ENCODE measurements at places on chromosomes 7 and 10.

DNA sequence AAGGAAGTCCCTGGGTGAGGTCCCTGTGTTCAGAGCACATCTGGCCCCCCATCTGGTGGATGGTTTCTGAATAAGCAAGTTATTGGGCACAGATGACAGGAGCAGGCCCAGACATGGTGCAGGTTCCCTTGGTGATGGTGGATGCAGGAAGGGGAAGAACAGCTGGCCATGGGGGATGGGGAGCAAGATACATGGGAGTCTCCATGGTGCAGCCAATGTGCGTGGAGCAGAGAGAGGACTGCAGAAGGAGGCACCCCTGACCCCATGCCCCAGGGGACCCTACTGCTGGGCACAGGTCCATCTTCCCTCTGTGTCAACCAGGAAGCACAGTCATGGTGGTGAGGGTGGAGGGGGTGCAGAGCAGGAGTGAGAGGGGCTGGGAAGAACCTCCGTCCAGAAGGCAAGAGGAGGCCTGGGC is 43.8 kb upstream of the RABGEF1 start:
- peak; percentile 27 for DNase-seq

DNA sequence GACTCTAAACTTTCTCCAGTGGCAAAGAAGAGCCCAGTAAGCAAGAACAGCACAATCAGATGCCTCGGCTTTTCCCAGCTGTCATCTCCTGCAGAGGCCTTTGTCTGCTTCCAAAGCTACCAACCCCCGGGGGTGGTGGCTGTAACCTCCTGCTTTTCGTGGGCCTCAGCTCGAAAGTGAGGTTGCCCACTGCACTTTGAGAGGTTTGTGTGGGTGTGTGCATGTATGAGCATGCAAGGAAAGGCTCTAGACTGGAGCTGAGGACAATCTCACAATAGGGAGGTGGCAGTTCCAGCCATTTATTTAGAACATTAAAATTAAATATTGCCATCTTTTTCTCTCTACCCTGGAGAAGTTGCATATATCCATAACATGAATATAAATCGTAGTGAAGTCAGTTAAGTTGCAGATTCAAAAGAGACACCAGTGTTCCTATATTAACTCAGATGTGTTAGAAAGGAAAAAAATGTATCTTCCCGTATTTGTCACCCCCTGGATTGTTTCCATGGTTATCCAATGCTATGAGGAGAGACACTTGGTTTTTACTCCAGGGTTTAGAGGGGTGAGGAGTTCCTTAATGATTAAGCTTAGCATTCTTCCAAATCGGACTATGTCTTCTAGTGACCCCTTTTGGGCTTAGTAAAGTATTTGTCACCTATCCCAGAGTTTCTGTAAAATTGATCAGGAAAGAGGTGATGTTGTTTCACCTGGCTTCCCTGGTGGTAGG is 781.1 kb downstream of the INHBA start:
- DNase-seq = no peak

DNA sequence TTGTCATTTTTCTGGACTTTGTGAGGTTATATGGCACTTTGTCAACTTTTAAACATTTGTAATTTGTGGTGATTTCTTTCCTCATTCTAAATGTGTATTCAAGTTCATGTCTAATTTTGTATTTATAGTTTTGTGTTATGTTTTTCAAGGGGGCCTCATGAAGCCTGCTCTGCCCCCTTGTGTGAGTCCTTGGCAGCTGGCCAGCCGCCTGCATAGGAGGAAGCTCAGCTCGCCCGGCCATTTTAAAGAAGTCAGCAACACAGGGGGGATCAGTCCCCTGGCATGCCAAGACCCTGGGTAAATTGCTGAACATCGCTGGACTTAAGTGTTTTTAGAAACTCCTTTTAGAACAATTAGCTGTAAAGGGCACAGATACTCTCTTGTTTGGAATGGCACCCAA is 123.0 kb downstream of the ANLN start:
- no peak for DNase-seq

- DNase-seq = no peak
Measured at GRCh38 chr7:7671361-7671760, 30.8 kb downstream of the UMAD1 start.

- DNase-seq = no peak
Measured at GRCh38 chr7:43631559-43631958, 48.7 kb downstream of the STK17A start.

DNA sequence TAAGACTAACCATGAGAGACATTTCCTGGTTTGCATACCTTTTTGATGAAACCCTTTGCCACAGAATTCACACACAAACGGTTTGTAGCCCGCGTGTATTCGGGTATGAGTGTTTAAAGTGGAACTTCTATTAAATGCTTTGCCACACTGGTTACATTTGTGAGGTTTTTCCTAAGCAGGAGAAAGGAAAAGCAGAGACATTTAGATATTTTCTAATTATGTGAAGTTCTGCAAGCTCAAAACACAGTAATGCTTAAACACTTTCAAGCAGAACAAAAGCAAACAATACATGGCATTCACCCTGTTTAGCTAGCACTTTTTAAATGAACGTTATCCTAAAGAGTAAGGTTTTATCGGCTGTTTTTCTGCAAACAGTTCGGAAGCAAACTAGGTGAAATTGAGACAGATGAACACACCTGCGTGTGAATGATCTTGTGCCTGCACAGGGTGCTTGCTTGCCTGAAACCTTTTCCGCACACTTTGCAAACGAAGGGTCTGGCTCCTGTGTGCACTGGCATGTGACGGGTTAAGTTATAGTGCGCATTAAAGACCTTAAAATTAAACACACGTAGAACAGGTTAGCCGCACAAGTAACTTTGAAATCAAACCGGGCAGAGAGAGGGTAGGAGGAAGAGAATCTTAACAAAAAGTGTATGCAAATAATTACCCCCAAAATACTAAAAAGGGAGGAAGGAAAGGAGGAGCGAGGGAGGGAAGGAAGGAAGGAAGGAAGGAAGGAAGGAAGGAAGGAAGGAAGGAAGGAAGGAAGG is 1.6 kb downstream of the FEZF1 start:
- DNase-seq = no peak

DNA sequence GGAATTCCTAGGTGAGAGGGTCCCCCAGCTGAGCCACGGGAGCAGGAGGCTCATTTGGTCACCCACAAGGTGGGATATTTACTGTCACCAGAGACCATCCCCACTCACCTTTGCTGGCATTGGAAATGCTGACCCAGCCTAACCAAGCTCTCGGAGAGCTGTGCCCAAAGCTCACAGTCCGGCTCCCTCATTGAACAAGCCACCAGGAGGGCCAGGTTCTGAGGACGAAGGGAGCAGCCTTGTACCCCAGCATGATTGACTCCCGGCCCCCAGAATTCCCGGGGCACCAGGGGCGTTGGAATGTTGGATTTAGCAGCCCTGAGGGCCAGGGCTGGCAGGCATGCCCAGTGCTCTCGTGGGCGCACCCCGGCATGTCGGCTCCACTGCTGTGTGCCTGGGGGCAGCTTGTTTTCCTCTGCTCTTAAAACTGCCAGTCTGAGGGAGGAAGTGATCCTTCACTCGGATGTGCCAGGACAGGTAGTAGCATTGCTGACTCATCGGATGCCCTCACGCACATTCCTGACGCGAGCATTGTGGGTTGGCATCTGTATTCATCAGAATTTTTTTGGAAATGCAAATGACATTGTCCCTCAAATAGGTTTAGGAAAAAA is 23.3 kb downstream of the CLIP2 start:
- DNase-seq = no peak

GRCh38 chr7:17677408-17677807 is 262.9 kb downstream of the SNX13 start:
- DNase-seq = peak; percentile 64

- DNase-seq = no peak
Measured at GRCh38 chr10:71454347-71454746, 57.6 kb downstream of the CDH23 start.

DNA sequence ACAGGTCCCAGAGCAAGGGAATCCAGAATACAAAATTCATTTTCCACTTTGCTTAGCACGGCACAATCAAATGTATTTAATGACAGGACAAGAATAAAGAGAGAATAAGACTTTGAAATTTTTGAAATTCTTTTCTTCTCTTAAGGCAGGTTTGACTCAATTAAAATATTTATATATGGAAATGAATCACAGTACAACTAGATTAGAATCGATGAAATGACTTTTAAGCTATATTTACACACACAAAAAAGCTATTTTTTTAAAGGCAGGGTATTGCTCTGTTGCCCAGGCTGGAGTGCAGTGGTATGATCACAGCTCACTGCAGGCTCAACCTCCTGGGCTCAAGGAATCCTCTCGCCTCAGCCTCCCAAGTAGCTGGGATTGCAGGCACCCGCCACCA is 265.4 kb upstream of the SLC26A5 start:
- no peak for DNase-seq

- DNase-seq = no peak
Measured at GRCh38 chr10:58806970-58807628, 294.4 kb downstream of the BICC1 start.

GRCh38 chr7:121180436-121181063 is 148.2 kb upstream of the WNT16 start:
- no peak for DNase-seq

GRCh38 chr10:95646160-95646559 is 10.4 kb downstream of the ALDH18A1 start:
- no peak for DNase-seq

DNA sequence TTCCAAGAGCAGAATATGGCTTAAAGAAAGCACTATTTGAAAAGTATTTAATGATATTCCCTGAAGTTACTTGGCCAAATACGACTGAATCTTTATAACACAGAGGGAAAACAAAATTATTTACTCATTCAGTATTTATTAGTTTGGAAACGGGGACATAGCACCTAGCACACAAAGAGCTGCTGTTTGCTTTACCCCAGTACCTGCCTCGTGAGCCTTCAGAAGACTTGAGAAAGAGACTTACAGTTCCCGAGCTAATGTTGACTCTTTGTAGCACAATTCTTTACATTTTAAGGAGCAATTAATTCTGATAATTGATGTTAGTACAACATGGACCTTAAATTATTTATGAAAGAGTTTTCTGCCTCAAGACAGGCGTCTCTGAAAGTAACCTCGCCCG is 88.7 kb downstream of the FAM204A start:
- no peak for DNase-seq

DNA sequence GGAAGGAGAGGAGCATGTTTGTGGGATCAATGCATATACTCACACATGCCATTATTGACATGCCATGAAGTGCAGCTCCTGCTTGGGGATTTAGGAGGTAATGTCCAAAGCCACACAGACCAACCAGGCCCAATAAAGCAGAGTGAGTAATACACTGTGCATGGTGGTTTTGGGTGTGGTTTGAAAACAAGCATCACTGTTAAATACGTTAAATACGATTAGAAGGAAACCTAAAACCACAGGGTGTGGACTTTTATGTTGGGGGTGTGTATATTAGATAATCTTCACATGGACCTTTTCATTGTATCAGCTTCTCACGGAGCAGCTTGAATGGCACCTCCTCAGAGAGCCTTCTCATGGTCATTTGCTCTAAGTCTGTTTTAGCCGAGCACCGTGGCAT is 10.4 kb upstream of the EIF3A start:
- no peak for DNase-seq

DNA sequence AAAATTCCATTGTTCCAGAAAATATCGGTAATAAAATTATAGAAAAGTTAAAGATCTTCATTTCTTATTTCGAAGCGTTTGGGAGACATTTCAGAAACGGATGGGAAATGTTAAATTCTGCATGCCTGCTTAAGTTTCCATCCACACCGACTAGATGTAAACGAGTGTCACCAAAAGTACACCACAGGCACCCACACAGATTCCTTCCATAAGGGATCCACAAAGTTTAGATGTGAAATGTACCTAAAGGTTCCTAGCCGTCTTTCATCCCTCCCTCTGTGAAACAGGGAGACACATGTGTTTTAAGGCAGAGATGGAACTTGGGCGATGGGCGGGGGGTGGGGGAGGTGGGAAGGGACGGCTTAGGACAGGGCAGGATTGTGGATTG is 621 bp upstream of the CAV1 start:
- no peak for DNase-seq

DNA sequence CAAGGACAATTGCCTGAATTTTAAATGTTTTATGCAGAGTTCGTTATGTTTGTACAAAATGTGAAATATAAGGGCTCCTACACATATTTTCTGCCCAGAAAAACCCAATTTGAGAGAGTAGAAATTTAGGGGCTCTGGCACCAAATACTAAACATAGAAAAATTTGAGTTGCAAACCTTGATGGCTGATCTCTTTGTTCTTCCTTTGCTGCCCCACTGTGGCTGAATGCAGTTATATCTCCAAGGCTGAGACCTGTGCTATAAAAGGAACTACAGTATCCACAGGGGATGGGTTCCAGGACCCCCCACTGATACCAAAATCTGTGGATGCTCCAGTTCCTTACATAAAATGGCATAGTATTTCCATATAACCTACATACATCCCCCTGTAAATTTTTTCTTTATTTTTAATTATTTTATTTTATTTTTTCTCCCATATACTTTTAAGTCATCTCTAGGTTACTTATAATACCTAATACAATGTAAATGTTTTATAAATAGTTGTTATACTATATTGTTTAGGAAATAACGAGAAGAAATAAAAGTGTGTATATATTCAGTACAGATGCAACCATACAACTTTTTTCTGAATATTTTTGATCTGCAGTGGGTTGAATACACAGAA is 22.5 kb downstream of the CFAP43 start:
- peak; percentile 15 for DNase-seq
